ENCODE measurements at places on chromosomes 1 and 21.

DNA sequence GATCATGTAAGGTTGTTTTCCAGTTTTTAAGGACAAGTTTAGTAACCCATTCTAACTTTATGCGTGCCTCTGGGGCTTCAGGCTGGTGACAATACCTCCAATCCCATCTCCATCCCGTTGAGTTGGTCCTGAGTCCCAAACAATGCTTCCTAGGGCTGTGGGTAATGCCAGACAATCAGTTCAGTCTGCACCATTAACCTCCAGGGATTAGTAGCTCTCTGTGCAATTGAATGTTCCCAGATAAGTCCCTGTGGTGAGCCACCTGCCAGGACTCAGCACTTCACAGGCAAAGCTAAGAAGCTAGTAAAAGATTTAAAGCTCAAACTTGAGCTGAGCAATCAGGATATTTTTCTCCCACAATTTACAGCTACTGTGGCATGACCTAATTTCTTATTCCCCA is 462.2 kb upstream of the PTBP2 start:
- no peak for DNase-seq

GRCh38 chr1:167650269-167651160 is 20.5 kb downstream of the RCSD1 start:
- no peak for DNase-seq

DNA sequence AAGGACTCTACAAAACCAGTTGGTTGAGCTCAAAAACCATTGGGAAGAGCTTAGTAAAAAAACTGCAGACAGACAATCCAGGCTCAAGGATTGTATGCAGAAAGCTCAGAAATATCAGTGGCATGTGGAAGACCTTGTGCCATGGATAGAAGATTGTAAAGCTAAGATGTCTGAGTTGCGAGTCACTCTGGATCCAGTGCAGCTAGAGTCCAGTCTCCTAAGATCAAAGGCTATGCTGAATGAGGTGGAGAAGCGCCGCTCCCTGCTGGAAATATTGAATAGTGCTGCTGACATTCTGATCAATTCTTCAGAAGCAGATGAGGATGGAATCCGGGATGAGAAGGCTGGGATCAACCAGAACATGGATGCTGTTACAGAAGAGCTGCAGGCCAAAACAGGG is 104.0 kb upstream of the BMP8A start:
- no peak for DNase-seq

GRCh38 chr1:20785907-20786252 is 1.2 kb downstream of the HP1BP3 start:
- no peak for DNase-seq

DNA sequence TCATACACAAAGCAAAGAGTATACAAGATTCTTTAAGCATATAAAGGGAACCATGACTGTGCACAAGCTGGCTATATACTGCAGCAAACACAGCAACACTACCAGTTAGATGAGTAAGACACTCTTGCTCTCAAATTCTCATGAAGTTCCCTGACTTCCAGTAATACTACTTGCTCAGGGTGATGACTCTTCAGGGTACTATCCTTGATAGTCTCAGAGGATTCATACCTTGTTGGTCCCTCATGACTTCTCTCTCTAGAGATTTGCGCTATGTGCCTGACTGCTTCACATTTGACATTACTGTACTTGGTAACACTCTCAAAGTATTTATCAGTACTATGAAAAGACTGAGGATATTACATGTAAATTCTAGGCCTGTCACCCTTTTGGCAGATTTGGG is 159.8 kb upstream of the ZRANB2 start:
- no peak for DNase-seq

DNA sequence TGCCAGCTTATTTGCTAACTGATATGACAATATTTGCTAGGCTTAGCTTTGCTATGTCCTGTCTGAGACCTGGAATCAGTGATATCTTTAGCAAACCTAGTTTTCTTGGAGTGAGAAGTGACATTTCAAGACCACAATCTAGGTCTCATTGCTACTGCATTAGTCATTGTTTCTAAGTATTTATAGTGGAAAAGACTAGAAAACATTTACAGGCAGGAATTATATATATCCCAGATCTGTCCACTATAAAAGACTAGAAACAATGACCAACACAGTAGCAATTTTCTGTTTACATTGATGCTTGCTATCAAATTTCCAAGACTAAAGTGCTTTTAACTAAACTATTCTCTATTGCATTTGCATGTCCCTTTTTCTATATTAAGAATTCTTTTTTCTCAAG is 5.0 kb upstream of the RGS18 start:
- DNase-seq: no peak

DNA sequence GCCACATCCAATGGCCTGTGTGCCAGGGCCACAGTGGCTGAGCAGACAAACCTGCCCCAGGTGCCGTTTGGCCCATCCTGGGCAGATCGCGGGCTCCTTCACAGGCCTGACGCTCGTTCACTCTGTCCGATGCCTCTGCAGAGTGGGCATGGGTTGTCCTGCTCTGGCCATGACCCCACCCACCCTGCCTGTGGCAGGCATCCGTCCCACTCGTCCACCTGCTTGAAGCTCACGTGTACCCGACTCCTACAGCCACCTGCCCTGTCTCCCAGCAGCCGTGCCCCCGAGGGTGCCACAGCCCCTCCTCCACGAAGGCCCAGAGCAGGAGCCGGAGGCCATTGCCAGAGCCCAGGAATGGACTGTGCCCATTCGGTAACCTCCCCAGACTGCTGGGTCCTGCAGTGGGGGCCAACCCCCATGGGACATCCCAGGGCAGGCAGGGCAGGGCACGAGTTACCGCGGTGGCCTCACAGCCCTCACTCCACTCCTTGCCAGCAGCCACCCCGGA is 41.9 kb downstream of the TRIM11 start:
- peak; percentile 58 for DNase-seq

DNA sequence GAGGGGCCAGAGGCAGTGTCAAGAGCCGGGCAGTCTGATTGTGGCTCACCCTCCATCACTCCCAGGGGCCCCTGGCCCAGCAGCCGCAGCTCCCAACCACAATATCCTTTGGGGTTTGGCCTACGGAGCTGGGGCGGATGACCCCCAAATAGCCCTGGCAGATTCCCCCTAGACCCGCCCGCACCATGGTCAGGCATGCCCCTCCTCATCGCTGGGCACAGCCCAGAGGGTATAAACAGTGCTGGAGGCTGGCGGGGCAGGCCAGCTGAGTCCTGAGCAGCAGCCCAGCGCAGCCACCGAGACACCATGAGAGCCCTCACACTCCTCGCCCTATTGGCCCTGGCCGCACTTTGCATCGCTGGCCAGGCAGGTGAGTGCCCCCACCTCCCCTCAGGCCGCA is at the start of gene BGLAP:
Gene BGLAP (plus strand): TSS at position 259 of the 400 bp plus-strand sequence. CDS start 48 bp downstream, at position 307.
- no peak for DNase-seq

- no peak for DNase-seq
Measured at GRCh38 chr1:109850194-109850593, 60.5 kb upstream of the CSF1 start.

- DNase-seq: no peak
Measured at GRCh38 chr1:202658769-202659168, 51.5 kb downstream of the SYT2 start.

DNA sequence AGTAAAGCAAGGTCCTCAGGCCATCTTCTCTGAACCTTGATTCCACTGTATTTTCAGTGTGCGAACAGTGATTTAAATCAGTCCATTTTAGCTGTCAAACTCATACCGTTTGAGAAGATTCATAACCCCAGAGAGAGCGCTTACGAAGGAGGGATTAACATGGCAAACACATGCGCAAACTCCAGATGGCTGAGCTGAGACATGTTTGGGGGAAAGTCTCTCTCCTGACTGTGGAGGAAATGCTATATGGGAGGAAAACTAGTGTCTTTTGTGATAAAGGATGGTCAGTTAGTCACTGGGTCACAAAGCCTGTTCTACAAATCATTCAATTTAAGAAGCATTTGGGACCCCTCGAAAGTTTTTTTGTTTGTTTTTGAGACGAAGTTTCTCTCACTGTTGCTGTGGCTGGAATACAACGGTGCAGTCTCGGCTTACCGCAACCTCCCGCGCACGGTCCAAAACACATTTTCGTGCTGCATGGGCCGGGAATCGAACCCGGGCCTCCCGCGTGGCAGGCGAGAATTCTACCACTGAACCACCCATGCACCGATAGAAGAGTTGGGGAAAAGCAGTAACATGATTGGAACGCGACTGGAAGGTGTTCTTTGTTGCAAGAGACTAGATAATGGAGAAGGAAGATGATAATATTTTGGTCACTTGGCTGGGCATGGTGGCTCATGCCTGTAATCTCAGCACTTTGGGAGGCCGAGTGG is 58.4 kb upstream of the CXADR start:
- DNase-seq: no peak

DNA sequence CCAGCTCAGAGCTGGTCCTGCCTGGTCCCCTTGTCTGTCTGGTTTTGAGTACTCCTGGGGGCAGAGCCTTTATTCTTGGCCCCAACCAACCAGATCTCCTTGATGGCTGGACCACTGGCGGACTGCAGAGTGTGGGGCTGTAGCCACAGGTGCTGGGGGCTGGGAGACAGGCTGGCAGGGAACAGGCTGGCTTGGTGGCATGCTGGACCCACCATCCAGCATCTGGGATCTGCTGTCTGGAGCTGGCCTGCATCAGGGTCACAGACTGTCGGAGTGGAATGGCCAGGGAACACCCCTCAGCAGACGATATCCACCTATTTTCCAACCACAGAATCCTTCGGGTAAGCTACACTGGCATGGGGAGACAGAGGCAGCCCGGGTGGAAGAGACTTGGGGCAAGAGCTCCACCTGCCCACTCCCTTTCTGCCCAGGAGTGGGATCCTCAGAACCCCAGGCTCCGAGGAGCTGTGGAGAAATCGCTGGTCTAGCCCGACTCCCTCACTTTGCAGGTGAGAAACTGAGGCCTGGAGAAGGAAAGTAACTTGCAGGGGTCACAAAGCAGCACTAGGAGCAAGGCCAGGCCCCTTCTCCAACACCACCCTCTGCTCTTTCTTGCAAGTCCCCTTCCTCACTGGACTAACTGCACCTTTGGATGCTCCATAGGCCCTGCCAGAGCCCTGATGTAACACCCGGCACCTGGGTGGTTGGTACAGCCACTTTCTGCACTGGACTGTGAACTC is 40.6 kb downstream of the TNNT2 start:
- no peak for DNase-seq

DNA sequence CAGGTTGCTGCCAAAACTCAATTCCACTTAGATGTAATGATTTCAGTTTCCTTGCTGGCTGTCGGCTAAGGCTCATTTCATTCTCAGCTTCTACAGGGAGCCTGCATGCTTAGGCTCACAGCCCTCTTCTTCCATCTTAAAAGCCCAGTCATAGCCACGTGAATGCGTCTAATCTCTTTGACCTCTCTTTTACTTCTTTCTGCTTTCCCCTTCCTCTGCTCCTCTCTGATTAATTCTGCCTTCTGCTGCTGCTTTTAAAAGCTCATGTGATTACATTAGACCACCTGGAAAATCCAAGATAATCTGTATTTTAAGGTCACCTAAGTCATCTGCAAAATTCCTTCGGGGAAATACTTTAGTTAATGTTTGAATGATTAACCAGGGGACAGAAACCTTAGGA is 812.8 kb upstream of the BRINP3 start:
- DNase-seq: no peak

DNA sequence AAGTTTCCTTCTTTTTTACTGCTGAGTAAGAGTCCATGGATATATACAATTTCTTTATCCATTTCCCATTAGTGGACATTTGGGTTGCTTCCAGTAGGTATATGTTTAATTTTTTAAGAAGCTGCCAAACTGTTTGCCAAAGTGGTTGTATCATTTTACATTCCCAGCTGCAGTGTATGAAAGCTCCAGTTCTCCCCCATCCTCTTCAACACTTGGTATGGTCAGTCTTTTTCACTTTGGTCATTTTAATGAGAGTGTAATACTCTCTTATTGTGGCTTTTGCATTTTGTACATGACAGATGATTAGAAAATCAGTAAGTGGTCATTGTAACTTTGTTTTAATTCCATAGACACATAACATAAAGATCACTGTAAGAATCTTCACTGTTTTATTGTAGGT is 22.5 kb downstream of the DOP1B start:
- DNase-seq: no peak

- no peak for DNase-seq
Measured at GRCh38 chr1:100323419-100324106, 28.7 kb upstream of the CDC14A start.

- no peak for DNase-seq
Measured at GRCh38 chr21:38857152-38857825, 51.6 kb downstream of the ETS2 start.

DNA sequence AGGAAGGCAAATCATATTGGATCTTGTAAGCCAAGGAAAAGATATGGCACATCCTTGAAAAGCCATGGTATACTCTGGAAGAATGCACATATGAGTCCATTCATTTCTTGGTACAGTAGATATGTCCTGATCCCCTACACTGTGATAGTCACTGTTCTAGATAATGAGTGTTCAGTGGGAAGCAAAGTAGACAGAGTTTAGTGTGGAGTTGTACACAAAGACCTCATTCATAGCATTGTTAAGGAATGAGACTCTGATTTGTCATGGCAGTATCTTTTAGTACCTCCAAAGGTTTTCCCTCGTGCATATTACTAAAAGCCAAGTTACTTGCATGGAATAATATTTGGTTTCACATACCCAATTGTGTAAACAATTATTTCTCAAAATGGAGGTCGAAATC is 204.7 kb downstream of the NFIA start:
- DNase-seq: no peak

GRCh38 chr1:200147094-200147493 is 119.6 kb downstream of the NR5A2 start:
- no peak for DNase-seq

DNA sequence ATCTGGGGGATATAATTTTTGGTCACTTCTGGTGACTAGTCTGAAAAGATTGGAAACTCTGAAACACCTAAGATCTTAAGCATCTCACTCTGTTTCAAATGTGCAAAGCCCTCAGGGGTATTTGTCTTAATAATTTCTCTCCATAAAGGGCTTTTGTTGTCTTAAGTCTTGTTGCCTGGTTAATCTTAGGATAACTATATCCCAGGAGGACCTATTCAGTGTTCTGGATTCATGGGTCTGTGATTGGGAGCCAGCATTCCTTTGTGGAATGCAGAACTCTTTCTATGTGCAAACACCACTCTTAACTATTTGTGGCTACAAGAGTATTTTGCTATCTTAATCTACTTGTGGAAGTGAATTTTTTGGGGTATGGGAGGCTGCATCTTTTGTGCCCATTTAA is 1573.0 kb upstream of the PRMT6 start:
- no peak for DNase-seq

DNA sequence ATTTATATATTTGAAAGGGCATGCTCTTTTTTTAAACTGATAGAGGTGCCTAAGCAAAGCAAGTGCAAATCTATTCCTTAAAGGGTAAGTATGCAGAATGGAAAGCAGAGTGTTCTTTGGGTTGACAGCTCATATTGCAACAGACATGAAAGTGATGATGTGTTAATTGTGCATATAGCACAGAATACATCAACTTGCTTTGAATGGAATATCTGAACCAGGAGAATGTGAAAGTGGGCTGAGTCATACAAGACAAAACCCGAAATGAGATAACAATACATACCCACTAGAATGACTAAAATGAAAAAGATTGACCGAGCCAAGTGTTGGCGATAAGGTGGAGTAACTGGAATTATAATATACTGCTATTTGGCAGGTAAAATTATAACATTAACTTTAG is 4.3 kb downstream of the CR1 start:
- DNase-seq: no peak

- DNase-seq: no peak
Measured at GRCh38 chr1:213192026-213192425, 141.0 kb downstream of the RPS6KC1 start.

Measured in tibial artery (tissue), 4 donors.